ENCODE measurements at places on chromosomes 4 and X.

DNA sequence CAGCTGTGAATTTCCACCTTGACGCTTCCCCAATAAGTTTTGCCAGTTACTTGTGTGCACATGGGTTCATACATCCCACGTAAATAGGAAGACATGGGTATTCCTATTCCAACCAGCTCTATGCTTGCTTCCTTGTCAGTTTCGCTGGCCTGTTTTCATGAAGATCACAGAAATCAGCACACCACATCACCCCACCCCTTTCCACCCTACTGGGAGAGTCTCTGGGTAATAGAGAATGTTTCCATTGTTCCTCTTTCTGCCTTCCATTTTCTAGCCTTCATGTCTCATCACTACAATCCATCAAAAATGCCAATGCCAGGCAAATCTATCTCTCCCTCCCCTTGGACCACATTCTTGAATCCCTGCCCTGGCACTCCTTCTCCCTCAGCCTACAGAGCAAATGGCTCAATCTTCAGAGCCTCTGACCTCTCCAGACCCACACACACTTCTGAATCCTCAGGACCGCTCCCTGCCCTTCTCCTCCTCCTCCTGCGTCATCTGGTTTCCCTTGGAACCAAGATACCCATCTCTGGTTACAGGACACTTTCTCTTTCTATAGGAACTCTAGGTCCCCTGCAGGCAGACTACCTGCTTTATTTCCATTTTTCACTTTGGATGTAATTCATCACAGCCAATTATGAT is 323.3 kb downstream of the DHX15 start:
- no peak for DNase-seq

GRCh38 chrX:50644496-50644895 is 169.5 kb downstream of the SHROOM4 start:
- DNase-seq: no peak

DNA sequence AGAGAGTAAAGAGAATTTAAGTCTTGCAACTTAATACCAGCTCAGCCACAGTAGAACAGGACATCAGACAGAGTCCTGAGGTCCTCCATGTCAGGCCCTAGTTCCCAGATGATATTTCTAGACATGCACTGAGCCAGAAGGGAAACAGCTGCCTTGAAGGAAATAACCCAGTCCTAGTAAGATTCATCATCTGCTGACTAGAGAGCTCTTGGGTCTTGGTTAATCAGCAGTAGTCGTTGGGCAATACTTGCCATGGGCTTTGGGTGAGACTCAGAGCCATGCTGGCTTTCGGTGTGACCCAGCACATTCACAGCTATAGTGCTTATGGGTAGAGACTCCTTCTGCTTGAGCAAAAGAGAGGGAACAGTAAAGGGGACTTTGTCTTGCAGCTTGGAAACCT is 379.1 kb downstream of the AR start:
- no peak for DNase-seq

DNA sequence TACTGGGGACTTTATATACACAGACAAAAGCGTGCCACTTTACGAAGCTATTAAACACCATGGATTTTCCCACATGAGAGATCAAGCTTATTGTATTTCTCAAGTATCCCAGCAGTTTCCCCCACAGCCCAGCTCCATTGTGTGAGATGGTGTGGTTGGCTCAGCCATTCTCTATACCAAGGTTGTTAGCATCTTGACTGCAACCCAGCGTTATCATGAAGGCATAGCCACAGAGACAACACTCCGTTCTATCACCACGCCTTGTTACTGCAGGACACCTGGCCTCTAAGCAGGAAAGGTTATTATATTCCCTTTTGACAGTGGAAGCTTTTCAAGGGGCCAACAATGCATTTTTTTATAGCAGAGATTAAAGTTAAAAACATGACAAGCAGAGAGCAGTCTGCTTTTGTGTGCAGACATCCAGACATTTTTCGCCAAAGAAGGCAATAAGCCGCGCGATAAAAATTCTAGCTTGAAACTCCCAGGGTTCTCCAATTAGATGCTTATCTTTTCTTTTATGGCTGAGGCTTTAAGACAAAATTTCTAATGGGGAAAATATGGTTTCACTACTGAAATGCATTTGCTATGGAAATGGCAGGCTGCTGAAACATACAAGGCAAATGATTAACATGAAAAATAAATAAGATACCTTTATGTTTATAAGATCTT is 206.1 kb downstream of the MID1 start:
- DNase-seq: no peak

DNA sequence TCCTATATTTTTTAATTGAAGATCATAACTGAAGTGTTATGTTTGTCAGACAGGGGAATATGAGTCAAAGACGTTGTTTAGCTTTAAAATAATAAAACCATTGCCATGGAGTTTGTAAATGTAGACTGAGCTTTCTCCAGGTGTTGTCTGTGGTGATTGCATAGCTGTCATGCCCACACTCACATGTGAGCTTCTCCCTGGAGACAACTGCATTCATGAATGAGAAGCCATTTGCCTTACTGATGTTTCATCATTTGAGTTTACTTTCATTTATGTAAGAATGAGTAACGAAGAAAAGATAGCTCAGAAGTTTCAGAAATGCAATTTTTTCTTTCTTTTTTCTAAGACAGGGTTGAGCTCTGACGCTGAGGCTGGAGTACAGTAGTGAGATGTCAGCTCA is 339.1 kb downstream of the GALNTL6 start:
- no peak for DNase-seq

Measured in NCI-H1092 treated with DMSO at 0.1 percent for 48 hours (cell line).